Pancreas (tissue), 10 donors: ENCODE measurements at places on chromosomes 6 and 20.
A peak's percentile ranks its signal among the peaks of the same experiment; 100 is the strongest.

- no peak for DNase-seq
Observed at GRCh38 chr6:126048635-126049034, 62.3 kb downstream of the TRMT11 start.

DNA sequence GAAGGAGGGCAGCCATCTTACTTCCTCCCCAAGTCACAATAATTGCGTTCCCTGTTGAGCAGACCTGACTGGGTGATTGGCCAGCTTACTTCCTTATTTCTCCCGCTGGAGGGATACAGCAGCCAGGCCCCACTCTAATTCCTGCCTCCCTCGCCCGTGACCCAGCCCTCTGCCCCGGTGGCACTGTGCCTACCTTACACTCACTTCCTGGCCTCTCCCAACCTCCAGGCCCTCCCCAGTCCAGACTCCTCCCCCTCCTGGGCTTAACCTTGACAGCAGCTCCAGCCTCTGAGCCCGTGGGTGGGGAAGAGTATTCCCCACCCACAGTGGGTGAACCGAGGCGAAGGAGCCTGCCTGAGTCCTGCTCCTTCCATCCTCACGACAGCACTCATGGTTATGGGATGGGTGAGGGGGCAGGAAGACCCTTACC lies 3.0 kb downstream of the BAK1 start:
- DNase-seq = peak; percentile 62

- DNase-seq = no peak
Observed at GRCh38 chr6:84422380-84422968, 195.0 kb upstream of the CEP162 start.

GRCh38 chr6:52352239-52353018 lies 9.5 kb upstream of the PAQR8 start:
- no peak for DNase-seq

DNA sequence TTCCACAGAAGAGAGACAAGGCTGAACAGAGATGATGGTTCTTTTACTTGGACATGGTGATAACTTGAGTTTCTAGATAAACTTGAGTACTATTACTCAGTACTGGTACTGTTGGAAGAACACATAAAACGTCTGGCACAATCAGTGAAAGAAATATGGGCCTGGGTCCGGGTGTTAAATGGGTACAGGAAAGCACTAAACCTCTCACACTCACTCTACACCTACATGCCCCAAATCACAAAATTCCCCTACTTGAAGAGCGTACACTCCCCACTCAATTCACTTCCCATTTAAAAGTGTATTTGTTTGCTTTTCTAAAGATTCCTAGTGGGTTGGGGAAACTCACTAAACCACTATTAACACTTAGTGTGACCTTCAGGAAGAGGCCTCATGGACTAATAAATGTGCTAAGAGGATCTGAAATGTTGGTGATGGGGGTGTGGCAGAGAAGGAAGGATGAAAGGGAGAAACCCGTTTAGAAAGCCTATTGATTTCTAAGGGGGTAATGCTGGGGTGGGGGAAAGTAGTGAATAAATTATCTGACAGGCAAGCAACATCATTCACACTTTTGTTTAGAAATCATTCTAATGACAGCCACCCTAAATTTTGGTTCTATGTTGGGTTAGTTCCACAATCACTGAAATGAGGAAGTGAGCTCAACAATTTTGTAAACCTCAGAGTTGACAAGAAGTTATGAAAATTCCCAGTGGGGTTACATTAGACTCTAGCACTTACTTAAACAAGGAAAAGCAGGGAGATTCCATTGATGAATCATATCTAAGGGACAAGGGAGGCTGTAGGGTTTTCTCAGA lies 222.6 kb upstream of the MARCKS start:
- DNase-seq = no peak

DNA sequence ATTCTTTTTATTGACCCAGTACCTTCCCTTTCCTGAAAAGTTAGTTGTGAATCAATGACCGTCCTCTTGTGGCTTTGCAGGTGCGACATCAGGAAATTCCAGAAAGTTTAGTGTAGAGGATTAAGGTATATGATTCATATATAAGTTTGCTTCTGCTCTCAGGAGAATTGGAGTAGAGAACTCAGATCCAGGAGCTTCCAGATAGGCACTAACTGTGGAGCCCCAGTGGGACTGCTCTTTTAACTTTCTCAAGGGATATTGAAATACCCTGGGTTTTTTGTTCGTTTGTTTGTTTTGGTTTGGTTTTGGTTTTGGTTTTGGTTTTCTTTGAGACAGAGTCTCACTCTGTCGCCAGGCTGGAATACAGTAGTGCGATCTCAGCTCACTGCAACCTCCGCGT lies 9.5 kb downstream of the TAAR2 start:
- no peak for DNase-seq

GRCh38 chr6:135722679-135723078 lies 128.8 kb upstream of the PDE7B start:
- DNase-seq = no peak

GRCh38 chr6:169188051-169188470 lies 65.6 kb downstream of the THBS2 start:
- DNase-seq = no peak
